Activated CD4-positive, alpha-beta T cell treated with anti-CD3 and anti-CD28 coated beads, Interleukin-2, amount 50 U/mL, for 16 hours (primary cell): ENCODE measurements at places on chromosomes 1 and 21.

DNA sequence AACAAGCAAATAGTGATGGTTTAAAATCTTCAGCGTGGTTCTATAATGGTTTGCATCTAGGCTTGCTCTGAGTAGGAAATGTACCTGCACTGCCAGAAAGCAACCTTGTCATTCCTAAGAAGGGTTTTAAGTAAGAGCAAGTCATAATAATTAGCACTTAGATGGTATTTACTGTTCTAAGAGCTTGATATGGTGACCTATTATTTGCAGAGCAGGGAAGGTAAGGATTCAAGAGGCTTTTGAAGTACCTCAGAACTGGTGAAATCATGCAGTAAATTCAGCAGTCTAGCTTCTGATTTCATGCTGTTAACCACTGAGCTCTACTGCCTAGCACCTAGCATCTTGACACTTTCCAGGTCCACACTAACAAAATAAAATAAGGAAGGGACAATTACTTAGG, 23.7 kb downstream of the ATP1A1 start:
- DNase-seq, result no peak

DNA sequence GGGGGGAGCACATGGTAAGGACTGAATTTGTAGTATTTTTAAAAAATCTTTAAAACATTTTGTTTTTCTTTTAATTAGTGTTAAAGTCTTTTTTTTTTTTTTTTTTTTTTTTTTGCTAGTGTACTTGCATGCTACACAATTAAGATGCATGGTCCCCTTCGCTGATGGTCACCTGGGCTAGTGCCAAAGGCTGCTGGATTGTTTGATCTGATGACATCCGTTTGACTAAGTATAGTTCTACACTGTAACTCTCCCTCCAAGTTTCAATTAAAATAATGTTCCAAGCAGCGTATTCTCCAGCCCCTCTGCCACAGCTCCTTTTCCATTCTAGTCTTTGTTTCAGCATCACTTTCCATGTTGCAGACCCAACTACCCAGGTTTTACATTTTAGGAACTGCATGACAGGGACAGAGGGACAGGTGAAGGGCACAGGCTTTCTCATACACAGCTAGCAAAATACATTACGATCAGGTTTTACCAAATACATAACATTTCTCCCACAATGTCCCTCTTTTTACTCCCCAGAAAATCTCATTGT, 852 bp upstream of the RAVER2 start:
- peak; percentile 4 for DNase-seq

- DNase-seq, result no peak
These were observed 17.9 kb upstream of the SMG7 start for GRCh38 chr1:183454377-183454776.

DNA sequence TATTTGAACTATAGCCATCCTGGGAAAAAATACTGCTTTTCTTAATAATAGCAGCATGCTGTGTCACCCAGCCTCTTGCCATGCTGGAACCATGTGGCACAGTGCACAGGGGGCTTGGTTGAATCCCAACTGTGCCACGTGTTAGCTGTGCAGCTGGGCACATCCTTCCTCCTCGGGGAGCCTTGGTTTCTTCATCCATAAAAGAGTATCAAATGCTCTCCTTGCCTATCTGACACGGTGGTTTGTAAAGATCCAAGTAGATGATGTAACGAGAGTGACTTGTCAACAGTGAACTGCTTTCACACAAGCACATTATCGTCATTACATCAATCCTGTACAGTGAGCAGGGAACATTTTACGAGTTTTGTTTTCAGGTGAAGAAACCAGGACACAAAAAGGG, 24.4 kb downstream of the VASH2 start:
- no peak for DNase-seq

- DNase-seq, result no peak
These were observed 315.4 kb downstream of the LMO4 start for GRCh38 chr1:87644033-87644578.

DNA sequence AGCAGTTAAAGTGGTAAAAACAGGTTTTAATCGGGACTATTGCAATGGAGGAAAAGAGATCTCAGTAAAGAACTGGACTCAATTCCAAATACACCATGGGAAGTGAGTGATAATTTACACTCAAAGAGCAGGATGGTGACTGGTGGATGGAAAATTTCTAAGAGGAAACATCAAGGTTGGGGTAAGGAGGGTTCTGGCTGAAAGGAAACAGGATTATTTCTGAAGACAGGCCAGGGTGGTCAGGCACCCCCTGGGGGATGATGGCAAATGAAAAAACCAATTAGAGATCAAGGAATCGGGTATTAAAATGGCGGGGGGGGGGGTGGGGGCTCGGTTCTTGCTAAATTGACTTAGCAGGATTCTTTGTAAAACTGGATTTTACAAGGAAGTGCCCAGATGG, 12.3 kb upstream of the HSD11B1 start:
- no peak for DNase-seq

DNA sequence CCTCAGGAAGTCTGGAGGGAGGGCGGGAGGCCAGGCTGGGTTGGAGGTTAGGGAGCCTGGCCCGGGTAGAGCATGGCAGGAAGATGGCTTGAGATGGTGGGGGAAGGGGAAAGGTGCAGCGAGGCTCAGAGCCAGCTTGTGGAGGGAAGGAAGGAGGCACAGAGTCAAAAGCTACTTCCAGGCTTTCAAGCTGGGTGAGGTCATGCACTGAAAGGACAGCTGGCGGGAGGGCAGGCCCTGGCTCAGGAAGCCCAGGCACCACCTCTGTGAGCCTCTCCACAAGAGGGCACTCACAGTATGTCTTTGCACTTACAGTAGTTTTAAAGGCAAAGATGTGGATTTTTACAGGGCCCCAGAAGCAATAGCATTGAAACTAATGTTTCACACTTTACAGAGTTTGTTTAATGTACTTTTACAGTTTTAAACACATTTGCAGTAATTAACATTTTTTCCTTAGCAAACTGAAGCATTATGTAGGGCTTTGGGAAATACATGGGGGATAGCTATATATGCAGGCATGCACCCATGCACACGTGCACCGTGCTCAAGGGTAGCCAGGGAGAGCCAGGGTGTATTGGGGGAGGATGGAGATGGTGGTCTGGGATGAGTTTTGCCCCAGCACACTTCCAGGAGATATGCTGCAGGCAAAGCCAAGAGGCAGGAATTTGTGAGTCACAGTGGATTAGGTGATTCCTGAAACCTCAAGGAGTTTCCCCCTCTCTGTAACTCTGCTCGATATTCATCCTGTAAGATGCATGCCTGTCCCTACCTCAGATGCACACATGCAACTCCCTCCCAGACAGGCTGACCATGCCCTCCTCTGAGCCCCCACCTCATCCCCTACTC, 6.1 kb upstream of the ADAM15 start:
- DNase-seq, result peak; percentile 69

DNA sequence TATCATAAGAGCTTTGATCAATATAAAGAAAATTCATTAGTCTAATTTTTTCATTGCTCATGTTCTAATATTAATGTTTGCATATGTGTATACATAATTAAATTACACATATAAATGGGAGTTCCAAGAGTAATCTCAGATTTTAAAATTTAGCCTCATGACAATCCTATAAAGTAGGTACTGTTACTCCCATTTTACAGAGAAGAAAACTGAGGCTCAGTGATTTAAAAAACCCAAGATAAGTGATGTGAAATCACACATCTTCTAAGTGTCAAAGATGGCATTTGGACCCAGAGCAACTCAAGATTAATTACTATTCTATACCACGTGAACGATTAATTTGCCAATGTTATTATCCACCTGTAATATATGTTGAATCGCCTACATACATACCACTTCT, 122.3 kb downstream of the TM2D1 start:
- no peak for DNase-seq

GRCh38 chr1:78370779-78371482, 119.8 kb upstream of the PTGFR start:
- DNase-seq, result no peak

GRCh38 chr1:244840219-244840794, 4.8 kb downstream of the COX20 start:
- DNase-seq, result no peak

GRCh38 chr1:216448011-216448510, 24.8 kb upstream of the USH2A start:
- DNase-seq, result no peak

GRCh38 chr1:6753320-6754140, 31.7 kb upstream of the CAMTA1 start:
- DNase-seq, result no peak

GRCh38 chr21:40540216-40540615, 306.7 kb downstream of the DSCAM start:
- DNase-seq, result no peak

GRCh38 chr21:17789069-17789468, 30.1 kb downstream of the C21orf91 start:
- DNase-seq, result no peak

GRCh38 chr1:21914880-21915640, 22.1 kb downstream of the HSPG2 start:
- DNase-seq, result no peak

DNA sequence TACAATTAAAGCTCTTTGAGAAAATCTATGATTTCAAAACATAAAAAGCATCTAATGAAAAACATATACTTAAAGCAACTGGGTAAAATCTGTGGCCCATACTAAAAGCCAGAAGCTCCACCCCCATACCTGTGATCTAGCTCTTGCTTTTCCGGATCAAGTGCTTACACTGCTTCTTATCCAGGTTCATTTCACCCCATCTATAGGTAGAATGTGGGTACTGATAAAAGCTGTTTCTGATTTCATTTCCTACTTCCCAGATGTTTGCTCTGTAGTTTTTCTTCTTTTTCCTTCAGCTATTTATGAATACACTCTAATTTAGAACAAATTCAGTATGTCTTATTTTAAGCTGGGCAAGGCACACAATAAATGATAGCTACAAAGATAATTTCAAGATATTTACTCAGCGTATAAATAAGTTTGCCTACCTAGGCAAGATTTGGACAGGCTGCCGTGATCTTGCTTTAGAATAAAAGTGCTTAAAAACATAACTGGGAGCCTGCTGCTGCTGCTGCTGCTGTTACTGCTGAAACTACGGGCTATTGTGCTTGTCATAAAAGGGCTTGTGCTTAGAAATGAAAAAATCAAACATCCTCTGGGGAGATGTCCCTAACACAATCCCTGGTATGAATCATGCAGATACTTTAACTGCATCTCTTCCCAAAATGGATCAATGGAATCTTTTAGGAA, 2.1 kb downstream of the SIPA1L2 start:
- DNase-seq, result peak; percentile 45

DNA sequence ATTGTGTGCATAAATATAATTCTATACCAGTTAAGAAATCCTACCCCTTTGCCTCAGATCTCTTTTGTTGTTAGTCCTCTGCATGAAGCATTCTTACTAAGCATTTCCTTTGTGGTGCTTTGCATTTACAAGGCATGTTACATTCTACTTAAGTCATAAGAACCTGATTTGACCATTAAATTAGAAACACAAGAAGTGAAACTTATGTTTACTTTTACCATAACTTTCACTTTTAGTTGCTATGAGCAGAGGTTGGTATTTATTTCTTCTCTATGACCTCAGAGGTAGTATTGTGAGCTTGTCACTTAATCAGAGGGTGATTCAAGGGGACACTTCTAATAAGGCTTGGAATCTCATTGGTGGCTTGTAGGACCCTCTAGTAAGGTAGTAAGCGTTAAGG, 9.0 kb downstream of the FAM20B start:
- peak; percentile 84 for DNase-seq

DNA sequence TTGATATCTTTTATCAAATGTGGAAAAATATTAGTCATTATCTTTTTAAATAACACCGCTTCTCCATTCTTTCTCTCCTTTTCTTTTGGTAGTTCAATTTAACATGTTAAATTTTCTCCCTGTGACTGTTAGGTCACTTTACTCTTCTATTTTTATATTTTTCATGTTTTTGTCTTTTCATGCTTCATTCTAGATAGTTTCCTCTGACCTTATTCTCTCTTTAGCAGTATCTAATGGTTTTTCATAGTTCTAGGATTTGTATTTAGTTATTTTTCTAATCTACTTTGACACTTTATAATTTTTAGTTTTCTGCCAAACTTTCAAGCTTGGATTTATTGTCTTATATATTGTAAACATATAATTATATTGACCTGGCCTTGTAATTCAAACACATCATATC, 116.0 kb downstream of the RASAL2 start:
- DNase-seq, result no peak

DNA sequence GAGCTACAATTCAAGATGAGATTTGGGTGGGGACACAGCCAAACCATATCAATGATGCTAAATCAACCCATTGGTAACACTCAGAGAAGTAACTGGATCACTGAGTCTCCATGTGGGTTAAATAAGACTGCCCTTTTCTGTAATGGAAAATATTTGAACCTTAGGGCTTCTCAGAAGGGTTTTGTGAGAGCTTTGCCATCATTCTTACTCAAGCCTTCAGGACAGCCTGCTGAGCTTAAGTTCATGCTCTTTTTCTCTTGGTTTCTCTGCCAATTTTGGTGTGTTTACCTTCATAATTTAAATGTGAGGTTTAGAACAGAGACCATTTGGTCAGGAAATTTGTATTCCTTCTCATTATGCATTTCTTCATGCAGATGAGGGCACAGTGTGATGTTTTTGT, 74.7 kb downstream of the DISC1 start:
- no peak for DNase-seq

- no peak for DNase-seq
These were observed 36.7 kb upstream of the TARDBP start for GRCh38 chr1:10975567-10976326.

- no peak for DNase-seq
These were observed 50.2 kb upstream of the WASF2 start for GRCh38 chr1:27539901-27540861.

DNA sequence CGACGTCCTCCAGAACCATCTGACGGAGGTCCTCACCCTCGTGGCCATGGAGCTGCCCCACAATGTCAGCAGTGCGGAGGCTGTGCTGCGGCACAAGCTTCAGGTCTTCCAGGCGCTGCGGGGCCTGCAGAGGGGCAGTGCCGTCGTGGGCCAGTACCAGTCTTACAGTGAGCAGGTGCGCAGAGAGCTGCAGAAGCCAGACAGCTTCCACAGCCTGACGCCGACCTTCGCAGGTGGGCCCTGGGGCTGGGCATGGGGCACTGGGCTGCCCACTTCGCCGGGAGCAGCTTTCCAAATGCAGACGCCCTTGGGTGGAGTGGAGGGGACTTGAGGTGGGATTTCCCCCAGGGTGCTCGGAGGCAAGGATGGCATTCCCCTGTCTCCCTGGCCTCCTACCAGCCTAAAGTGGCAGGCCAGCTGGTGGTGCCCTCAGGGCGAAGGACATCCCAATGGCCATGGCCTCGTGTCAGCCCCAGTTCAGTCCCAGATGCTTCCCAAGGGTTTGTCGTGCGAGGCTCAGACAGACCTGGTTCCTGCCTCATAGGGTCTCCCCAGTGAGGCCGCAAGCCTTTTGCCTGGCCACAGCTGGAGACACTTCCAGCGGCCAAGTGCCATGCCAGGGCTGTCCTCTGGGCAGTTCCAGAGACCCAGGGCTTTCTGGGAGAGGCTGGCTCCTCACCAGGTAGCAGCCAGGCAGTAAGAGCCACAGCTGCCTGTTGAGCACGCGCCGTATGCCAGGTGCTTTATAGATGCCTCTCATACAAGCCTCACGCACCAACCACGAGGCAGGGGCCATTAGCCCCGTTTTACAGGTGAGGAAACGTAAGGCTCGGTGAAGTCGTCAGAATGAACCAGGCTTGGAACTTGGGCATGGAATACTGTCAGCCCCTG, 27.8 kb downstream of the H6PD start:
- DNase-seq, result no peak

GRCh38 chr1:111990026-111990877, 784 bp upstream of the KCND3 start:
- no peak for DNase-seq

GRCh38 chr1:154502744-154503115, 518 bp upstream of the SHE start:
- DNase-seq, result no peak

- DNase-seq, result no peak
These were observed 144.1 kb downstream of the TNR start for GRCh38 chr1:175599212-175599705.
